Right hindlimb (tissue), 1 donor: ENCODE measurements at places on chromosomes 2 and 18.

DNA sequence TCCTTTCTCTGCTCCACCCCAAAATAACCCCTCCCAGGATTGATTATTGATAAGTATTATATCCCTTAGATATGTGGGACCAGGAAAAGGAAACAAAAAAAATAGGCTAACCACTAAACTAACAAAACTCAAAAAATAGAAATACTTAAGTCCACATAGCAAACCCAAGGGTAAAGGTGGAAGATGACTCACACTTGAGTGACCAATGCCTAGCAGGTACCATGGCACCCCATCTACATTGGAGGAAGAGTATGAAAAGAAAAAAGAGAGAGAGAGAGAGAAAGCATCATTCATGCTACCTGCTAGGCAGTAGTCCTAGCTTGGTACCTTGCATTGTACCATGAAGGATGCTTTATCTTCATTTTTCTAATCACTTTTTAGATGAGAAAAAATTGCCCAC lies 6.3 kb downstream of the EXOC6B start:
- no peak for DNase-seq

DNA sequence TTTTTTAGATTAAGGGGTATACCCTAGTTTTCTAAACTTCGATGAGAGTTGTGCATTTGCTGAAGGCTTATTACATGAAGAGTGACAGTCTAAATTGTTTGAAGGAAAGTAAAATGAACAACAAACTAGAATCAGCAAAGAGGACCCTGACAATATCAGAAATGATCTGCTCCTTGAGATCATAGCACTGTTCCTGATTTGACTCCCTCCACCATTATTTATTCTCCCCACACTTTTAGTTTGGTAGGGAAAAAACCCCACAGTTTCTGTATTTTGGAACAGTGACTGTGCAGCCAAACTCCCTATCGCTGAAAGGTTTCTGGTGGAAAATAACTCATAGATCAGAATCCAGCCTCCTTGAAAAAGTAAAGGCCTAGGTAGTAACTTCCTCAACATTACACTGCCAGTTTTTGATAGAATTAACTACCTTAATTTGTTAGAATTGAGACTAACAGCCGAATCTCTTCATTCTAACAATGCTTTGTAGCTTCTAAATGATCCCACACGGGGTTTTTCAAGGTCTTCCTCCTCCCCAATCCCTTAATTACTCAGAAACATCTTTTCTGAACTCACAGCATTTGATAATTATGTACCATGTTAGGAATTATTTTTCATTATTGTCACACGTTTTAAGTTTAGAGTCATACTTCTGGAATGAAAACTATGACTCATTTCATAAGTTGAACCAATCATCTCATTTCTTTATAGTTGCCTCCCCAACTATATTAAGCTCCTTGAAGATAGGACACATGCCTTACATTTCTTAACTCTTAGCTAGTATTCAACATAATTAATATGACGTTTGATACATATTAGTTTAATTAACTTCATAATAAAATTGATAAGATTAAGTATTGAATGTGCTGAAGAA lies 2.9 kb downstream of the MYL12A start:
- DNase-seq: no peak

DNA sequence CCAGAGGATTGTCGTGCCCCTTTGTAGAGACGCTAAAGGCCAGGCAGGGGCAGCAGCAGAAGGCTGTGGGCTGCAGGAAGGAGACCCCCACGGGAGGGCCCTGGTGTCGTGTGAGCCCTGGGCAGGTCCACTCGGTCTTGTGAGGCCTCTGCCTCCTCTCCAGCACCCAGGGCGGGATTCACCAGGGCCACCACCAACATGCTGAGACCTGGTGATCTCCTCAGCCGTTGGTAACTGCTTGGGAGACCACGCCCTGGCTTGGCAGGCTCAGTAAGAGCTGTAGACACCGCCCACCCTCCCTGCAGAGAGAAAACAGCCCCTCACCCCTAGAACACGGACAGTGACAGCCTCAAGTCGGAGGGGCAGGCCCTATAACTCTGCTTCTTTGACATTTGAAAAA lies 21.1 kb downstream of the MBP start:
- no peak for DNase-seq

DNA sequence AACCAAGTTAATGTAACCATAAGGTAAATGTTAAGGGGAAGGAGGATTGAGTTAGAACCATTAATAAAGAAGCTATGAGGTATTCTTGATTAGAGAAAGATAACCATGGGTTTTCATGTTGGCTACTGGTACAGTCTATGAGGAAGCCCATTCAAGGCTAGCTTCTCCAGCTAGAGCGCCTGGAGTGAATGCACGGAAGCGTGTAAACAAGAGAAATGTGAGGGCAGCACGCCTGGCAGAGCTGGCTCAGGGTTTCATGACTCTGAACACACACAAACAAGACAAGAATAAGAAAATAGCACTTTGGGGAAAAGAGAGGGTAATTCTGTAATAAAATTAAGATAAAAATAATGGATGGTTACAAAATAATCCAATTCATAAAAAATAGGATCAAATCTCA lies 255.3 kb downstream of the PDE11A start:
- no peak for DNase-seq

DNA sequence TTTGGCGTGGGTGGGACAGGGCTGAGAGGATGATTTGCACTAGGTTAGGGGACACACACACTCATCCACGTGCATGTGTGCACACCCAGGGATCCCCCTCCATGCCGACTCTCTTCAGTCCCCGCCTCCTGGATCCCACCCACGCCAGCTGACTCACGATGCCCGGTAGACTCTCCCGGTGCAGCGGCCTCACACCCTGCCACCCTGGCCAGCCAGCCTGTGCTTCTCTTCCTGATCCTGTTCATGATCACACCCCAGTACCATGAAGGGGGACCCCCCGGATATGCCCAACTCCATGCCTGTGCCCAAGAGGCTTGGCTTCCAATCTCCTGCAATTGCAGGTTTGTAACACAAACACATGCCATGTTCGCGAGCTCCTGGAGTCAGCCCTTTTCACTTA lies 157.8 kb upstream of the HDAC4 start:
- DNase-seq: no peak

GRCh38 chr2:187451510-187451909 lies 3.5 kb upstream of the CALCRL start:
- no peak for DNase-seq

DNA sequence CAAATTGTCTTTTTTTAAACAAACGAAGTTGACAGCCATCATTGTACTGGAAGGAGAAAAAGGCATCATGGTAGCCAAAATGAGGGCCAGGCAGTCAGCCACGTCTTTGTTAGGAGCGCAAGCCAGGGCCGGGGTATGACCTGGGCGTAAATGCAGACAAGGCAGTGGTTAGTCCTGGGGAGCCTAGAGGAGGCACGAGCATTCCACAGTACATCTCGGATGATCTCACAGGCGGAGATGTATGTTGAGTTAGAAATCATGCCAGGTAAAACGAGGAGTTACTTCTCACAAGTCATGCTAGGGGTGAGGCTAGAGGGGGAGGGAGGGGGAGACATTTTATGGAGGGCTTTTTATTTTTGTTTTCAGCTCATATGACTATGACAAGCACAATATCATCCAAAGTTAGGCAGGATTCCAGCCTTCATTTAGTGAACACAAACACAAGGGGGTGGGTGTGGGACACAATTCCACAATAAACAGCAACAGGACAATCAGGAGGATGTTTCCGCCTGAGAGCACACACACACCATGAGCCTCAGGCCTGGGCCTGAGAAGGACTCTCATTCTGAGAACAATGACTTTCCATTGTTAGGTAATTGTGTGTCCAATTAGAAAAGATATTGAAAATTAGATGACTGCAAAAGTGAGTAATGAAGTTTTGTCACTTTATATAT lies 64.4 kb upstream of the PGAP1 start:
- DNase-seq: no peak

DNA sequence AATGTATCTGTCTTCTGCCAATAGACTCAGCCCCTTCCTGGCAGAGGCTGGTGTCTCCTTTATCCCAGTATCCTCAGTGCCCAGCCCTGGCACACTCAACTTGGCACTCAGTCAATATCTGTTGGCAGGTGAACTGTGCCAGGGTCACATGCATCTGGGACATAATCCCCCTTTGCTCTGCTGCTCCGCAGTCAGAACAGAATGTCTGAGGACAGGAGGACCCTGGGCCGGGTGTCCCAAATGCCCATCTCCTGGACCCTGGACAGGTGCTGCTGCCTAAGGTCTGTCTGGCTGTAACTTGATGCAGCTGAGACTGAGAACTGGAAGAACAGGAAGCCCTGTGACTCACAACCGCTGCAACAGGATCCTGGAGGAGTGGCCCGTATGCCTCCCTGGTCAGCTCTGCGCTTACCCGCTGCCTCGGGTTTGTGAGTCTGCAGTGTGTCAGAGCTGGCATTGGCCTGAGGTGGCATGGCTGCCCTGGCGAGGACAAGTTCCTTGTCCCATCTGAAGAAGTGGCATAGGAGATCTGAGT lies 11.4 kb downstream of the HK2 start:
- DNase-seq: peak; percentile 61

DNA sequence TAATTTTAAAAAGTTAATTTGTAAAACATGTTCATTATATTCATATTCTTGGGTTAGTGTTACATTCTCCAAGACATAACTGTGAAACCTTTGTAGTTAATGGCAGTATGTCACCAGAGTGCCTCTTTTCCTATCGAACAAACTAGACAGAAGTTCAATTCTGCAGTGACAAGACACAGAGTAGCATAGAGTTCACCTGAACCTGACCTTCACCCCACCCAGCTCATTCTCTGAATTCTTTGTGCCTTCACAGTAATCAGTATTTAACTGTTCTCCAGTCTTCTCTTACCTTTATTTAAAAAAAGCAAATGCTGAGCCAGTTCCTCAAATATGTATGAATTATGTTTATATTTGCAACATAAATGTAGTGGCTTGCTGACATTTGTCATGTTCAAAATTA lies 52.9 kb upstream of the CHMP1B start:
- DNase-seq: no peak

GRCh38 chr18:32730620-32731091 lies 42.2 kb downstream of the KLHL14 start:
- peak; percentile 26 for DNase-seq

DNA sequence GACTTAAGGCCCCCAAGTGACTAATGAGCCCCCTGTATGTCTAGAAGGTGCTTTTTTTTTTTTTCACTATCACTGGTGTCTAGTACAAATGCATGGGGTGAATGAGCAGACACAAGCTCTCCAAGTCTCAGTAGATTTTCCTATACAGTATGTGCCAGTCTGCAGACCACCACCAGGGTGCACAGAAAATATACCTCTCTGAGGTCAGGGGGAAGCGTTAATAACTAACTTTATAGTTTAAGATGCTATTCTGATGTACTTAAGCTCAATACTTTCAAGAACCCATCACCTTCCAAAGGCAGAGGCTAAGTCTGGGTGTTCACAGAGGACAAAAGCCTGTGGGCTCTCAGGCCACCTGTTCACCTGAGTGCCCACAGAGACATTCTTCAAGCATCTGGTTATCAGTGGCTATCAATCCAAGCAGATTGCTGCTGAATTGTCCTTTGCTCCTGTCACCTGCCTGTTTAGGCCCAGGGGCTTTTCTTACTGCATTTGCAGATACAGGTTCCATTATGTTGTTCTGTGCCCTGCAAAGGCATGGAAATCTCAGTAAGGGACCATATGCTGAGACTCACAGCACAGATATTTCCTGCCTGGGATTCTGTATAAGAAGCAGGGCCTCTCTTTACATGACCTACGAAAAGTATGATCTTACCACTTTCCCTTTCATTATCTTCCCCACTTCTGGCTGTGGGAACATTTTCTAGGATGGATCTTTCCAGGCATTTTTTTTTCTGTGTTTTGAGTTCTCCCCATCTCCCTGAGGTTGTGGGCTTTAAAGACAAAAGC lies 534.6 kb downstream of the TNS1 start:
- DNase-seq: no peak

DNA sequence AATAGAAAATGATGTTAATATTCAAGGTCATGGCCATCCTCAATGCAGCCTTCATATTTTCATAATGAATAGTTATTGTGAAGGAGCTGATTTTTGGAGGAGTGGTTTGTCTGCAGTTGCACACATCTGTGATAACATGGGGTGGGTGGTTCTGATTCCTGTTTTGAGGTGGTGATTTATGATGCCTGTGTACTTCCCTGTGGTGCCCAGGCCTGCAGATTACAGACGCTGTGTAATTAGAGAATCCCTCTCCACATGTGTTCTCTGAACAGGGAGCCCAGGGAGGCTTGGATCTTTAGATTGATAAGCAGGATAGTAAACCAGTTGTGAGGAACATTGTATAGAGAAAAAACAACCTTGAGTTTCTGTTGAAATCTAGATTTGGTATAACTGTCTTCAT lies 117.5 kb downstream of the AGAP1 start:
- DNase-seq: no peak

- DNase-seq: no peak
Measured at GRCh38 chr2:78408795-78409118, 616.7 kb upstream of the REG3G start.

- DNase-seq: no peak
Measured at GRCh38 chr18:75088622-75089211, 120.2 kb downstream of the PTGR3 start.

GRCh38 chr18:813172-814071 lies 1.4 kb upstream of the YES1 start:
- DNase-seq: no peak

DNA sequence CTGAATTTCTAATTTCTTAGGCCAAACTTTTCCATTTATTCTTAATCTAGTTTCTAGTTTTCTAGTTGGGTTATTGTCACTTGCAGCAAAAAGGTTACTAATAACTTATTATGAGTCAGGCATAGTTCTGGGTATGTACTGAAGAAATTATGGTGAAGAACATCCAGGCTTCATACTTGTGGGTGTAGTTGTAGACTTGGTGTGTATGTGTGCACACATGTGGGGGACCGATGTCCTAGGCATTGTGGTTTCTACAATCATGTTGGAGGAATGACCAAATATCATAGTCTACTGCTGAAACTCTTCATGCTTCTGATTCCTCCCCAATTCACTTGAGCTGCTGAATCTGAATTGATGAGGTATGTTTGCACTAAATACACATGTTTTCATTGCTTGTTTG lies 141.2 kb downstream of the PMAIP1 start:
- DNase-seq: no peak

- DNase-seq: no peak
Measured at GRCh38 chr2:124589971-124590370, 564.9 kb downstream of the CNTNAP5 start.

GRCh38 chr2:160077912-160078810 lies 15.7 kb upstream of the PLA2R1 start:
- DNase-seq: no peak

- DNase-seq: no peak
Measured at GRCh38 chr2:96535331-96535730, 1.2 kb upstream of the ARID5A start.
